ENCODE measurements at places on chromosomes 1 and 21. TPM values are rescaled to one million over a fixed set of nuclear protein-coding genes. Genes with fewer than 3 reads are reported as not detected.

SMG7 gene
- total RNA-seq = 31.7 TPM

- DNase-seq = no peak
These were observed 41.5 kb downstream of the LRRC53 start for GRCh38 chr1:74470936-74471335.

LAPTM5 gene
- total RNA-seq = 3.4 TPM

FMOD gene
- total RNA-seq = not detected

CD48 gene
- 0.05 TPM for total RNA-seq

DNA sequence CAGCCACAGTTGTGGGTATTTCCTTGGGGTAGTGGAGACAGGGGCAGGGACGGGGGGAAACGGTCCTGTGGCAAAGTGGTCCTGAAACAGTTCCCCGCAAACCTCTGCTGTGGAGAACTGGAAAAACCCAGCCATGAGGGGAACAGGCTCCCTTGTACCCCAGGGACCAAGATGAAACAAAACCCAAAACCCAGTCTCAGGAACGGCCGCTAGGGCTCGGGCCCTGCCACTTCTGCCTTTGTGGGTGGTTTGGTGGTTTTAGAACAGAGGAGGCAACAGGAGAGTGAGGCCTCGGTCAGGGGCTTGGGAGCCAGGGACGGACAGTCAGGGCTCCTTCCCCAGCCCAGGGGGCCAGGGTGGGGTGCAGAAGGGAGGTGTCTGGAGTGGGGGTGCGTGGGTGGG is 24.8 kb upstream of the EDN2 start:
- no peak for DNase-seq

DNA sequence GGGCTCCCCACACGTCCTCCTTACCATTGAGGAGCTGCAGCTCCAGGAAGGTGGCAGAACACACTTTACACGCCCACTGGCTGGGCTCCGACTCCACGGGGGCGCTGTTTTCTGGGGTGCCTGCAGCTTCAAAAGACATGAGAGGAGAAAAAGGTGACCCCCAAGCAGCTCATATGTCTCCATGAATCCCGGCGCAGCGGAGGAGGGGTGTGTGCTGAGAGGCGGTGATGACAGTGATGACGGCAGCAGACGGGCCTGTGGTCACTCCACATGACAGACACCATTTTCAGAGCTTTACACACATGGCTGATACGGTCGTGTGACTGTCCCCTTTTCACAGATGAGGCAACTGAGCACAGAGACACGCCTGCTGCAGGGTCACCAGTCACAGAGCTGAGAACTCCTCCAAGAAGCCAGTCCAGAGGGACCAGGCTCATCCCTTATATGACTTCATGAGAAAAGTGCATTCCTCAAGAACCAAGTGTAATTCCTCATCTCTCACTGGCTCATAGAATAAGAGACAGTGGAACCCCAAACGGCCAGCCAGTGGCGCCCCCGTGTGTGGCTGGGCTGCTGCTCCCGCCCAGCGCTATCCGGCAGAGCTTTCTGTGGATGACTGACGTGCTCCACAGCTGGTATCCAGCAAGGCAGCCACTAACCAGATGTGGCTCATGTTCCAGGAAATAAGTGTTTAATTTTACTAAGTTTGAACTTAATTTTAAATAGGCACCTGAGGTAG is 31.9 kb downstream of the PRDM15 start:
- no peak for DNase-seq

Data from M059J (cell line).